Caki2 (cell line): ENCODE measurements at places on chromosomes 1 and 21.
A peak's percentile ranks its signal among the peaks of the same experiment; 100 is the strongest.

DNA sequence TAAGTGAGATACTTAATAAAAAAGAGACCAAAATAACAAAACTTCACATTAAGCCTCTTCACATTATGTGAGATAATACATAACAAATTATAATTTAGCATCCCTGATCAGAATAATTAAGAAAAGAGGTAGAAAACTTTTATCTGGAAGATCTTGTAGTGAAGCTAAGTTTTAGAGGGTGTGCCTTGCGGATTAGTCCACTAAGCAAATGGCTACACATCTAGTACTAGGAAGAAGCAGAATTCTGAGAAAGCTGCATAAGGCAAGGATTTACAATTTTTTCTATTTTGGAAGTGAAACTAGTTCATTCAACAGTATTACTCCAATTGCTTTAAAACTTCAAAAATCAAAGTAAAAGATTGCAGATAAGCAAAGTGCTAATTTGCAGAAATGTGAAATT, 3.5 kb downstream of the YOD1 start:
- no peak for DNase-seq

DNA sequence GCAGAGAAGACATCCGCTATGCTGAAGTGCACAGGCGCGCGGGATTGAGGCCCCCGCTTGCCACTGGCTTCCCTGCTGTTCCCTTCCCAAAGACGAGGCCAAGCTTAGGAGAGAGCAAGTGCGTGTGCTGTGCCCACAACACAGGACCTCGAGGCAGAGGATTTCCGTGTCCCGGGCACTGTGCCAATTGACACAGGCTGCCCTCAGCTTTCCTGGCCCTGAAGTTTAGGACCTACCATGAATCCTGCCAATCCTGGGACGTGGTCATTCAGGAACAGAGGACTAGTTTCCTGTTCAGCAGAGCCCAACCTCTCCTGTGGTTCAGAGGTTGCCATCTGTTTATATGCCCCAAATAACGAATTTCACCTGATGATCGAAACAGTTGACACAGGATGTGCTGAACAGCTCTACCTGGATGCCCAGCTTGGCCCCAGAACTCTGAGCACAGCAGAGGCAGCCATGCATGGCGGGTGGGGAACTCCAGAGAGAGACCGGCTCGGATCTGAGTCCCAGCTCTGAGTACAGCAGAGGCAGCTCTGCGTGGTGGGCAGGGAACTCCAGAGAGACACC, 22.0 kb downstream of the SLC37A1 start:
- DNase-seq, result no peak

DNA sequence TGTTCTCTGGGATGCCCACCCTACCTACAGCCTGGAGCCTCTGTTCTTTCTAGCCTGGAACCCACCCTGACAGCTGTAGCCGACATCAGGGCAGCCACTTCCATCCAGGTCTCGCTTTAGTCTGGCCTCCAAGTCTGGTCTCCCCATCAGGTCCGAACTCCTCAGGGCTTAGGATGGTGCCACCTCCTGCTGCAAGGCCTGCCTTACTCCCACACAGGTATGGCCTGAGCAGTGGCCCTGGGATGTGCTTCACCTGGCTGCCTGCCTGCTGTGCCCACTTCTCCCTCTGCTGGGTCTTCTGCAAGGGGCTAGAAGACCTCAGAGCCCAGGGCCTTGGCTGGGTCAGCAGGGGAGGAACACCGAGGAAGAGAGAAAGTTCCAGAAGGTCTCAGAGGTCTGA, 35.7 kb upstream of the MAGOH start:
- DNase-seq, result no peak

DNA sequence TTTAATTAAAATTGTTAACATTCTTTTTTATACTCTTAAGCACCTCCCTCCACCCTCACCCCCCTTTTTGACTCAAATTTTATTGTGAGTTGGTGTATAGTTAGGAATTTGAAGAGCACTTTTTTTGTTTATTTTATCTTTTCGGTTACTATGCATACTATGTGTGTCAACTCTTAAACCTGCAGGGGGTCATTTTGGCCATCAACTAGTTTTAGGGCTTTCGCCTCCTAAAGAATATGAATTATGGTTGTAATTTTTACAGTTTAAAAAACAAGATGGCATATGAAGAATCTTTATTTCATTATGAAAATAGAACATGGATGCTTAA, 9.7 kb downstream of the BACH1 start:
- DNase-seq, result no peak

DNA sequence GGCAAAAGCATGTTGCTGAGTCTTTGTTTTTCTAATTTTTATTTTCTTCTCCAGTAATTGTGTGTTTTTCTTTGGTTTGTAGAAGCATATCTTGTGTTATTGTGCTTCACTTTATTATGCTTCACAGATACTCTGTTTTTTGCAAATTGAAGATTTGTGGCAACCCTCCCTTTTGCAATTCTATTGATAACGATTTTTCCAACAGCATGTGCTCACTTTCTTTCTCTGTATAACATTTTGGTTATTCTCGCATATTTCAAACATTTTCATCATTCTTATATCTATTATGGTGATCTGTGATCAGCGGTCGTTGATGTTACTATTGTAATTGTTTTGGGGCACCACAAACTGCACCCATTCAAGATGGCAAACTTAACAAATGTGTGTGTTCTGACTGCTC, 3.8 kb upstream of the ANGEL2 start:
- no peak for DNase-seq

GRCh38 chr1:77889671-77890070, 1.2 kb downstream of the NEXN start:
- peak; percentile 63 for DNase-seq

DNA sequence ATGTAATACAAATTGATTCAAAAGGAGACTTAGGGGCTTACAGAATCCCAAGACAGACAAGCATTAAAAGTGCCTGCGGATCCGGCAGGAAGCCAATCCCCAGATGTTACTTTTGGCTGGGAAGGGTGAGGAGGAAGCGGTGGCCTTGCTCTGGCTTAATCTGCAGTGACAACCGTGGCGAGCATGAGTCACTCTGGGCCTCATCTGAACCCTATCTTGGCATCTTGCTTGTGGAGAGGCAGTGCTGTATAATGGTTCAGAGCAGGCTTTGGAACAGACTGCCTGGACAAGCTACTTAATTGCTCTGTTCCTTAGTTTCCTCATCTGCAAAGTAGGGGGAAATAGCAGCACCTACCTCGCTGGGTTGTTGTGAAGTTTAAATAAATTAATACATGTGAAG, 74.1 kb downstream of the XCL2 start:
- peak; percentile 38 for DNase-seq
